Ureter (tissue), 1 donor: ENCODE measurements at places on chromosomes 12 and 14.

GRCh38 chr14:44732144-44732543 is 225.1 kb upstream of the FSCB start:
- no peak for DNase-seq

GRCh38 chr12:45270951-45271350 is 55.1 kb downstream of the ANO6 start:
- no peak for DNase-seq

- no peak for DNase-seq
Measured at GRCh38 chr14:65828396-65828795, 415.9 kb downstream of the FUT8 start.

- DNase-seq = no peak
Measured at GRCh38 chr12:12406762-12407161, 49.9 kb downstream of the BORCS5 start.

- DNase-seq = no peak
Measured at GRCh38 chr12:12608557-12608957, 3.1 kb upstream of the CREBL2 start.
